ENCODE measurements at places on chromosomes 16 and 17. TPM values are rescaled to one million over a fixed set of nuclear protein-coding genes. Genes with fewer than 3 reads are reported as not detected.

DHRS7C gene
- not detected for total RNA-seq

ZFP3 gene
- total RNA-seq: 12.4 TPM

TPSB2 gene
- total RNA-seq: 16.6 TPM

TBC1D3C gene
- not detected for total RNA-seq

PROCA1 gene
- 0.46 TPM for total RNA-seq

CHD9NB gene
- 1.3 TPM for total RNA-seq

MFAP4 gene
- 43.6 TPM for total RNA-seq

TMIGD1 gene
- not detected for total RNA-seq

SEPHS2 gene
- 34.5 TPM for total RNA-seq

HP gene
- total RNA-seq: not detected

CCL1 gene
- total RNA-seq: not detected

CCT6B gene
- total RNA-seq: 4.4 TPM

CDH15 gene
- total RNA-seq: not detected

CACNA1H gene
- total RNA-seq: 8.4 TPM

RPL27 gene
- total RNA-seq: 1,406 TPM

KRTAP3-2 gene
- total RNA-seq: not detected

KRTAP4-3 gene
- total RNA-seq: not detected

All from thyroid gland (tissue), 4 donors.